SK-MEL-5 (cell line): ENCODE measurements at places on chromosomes 1 and 21. TPM values are rescaled to one million over a fixed set of nuclear protein-coding genes. Genes with fewer than 3 reads are reported as not detected.

Gene MAP1LC3C
- total RNA-seq: 0.13 TPM in 1 of 2 replicates, not detected in the other

Gene HHIPL2
- total RNA-seq: not detected in 2 replicates

Gene TRAF3IP3
- 0.61 TPM in 1 of 2 replicates, not detected in the other for total RNA-seq

DNA sequence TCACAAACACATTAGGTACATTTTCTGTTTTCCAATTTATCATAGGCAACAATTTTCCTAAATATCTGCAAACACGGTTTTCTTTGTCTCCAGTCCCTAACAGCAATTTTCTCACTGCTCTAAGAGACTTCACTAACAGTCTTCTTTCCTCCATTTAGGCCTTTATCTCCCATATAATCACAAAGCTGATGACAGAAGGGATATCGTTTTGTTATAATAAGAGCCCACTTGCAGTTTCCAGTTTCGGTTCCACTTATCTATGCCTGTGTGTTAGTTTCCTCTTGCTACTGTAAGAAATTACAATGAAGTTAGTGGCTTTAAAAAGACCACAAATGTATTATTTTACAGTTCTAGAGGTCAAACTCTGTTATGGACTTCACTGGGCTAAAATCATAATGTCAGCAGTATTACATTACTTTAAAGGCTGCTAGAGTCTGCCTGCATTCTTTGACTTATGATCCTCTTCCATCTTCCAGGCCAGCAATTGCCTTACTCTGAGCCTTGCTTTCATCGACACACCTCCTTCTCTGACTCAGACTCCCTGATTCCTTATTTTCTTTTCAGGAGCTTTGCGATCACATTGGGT, 549.3 kb downstream of the NCAM2 start:
- DNase-seq: no peak

GRCh38 chr1:33445108-33445507, 14.2 kb upstream of the PHC2 start:
- DNase-seq: no peak

Gene USF1
- 48.9 and 50.4 TPM in 2 replicates for total RNA-seq

Gene TNFSF18
- total RNA-seq: not detected in 2 replicates
